ENCODE measurements at places on chromosomes 13 and 19. TPM values are rescaled to one million over a fixed set of nuclear protein-coding genes. Genes with fewer than 3 reads are reported as not detected.

- DNase-seq, result peak; percentile 63
Observed at GRCh38 chr13:39616087-39616694, 13.2 kb upstream of the LHFPL6 start.

Gene PCDH8
- not detected for total RNA-seq

Gene CBLC
- not detected for total RNA-seq

GRCh38 chr19:19406878-19407632 lies 1.6 kb downstream of the GATAD2A start:
- peak; percentile 61 for DNase-seq

GRCh38 chr19:51020988-51021651 lies 1.6 kb upstream of the KLK10 start:
- DNase-seq, result no peak

Gene MUC16
- 1.1 TPM for total RNA-seq

Gene C19orf38
- 2.5 TPM for total RNA-seq

Measured in B cell (primary cell).